Stimulated activated CD4-positive, alpha-beta T cell treated with anti-CD3 and anti-CD28 coated beads, Interleukin-4, amount 100 ng/mL, for 1 hour (primary cell): ENCODE measurements at places on chromosomes 7 and 10.

DNA sequence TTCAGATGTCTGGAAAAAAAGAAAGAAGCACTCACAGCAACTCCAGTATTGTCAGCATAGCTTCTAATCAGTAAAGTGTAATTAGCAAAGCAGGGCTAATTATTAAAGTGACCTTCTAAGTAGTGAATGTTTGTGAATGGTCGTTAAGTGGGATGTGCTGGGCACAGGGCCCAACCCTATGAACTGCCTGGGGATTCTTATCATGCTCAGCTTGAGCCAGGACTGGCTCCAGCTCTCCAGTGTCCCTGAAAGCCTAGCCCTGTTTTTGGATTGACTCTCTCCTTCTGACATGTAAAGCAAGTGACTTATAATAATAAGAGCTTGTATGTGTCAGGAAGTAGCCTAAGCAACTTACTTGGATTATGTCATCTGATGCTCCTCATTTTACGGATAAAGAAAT, 9.5 kb upstream of the TBX20 start:
- no peak for DNase-seq

DNA sequence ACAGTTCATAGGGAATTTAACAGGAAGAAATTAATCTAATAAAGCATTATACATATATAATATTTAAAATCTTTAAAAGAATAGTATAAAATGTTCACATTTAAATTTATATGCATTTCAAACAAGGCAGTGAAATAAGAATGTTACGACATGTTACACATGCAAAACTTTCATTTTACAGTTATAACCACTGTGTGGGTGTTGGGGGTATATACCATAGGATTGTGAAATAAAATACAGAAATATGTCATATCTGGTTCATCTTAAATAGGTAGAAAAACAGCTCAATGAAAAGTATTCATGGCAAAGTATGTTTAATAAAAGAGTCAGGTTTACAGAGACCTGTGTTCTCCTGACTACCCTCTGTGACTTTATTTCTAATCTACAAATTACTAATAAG, 45.6 kb downstream of the CHCHD3 start:
- DNase-seq: no peak

DNA sequence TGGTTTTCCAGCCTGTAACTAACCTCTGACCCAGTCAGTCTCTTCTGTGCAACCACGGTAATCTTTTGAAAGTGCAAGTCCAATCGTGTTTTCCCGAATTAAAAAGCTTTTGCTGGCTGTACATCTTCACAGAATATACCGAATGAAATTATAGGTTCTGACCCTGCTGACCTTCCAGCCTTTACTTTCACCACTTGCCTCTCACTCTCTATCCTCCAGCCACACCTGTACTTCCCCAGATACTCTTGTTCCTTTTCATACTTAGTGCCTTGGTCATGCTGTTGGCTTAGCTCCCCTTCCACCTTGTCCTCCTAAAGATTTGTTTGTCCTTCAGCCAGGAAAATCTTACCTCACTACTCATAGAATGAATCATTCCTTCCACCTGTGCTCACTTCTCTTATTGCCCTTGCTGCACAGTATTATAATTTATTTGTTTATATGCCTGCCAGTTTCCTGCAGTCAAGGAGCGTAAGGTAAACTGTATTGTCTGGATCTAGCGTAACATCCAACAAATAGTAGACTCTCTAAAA, 2.3 kb upstream of the PNPLA8 start:
- DNase-seq: no peak

DNA sequence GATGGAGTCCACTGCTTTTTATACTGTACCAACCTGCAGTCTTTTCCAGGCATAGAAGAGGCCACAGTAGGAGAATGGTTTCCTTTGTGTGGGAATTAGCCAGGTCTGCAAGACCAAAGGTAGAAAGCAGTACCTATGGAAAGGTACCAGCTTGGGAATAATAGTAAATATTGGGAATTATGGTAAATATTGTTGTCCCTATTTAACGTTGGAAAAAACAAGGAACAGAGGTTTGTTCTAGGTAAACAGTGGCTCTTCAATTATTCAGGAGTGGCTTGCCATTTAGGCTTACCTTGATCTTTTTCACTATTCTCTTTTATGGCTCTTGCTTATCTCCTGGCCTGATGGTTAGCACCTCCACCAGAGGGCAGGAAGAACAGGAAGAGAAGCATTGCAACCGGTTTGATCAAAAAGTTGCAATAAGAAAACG, 43.9 kb upstream of the GSAP start:
- DNase-seq: no peak
